ENCODE measurements at places on chromosomes 3 and 15.

DNA sequence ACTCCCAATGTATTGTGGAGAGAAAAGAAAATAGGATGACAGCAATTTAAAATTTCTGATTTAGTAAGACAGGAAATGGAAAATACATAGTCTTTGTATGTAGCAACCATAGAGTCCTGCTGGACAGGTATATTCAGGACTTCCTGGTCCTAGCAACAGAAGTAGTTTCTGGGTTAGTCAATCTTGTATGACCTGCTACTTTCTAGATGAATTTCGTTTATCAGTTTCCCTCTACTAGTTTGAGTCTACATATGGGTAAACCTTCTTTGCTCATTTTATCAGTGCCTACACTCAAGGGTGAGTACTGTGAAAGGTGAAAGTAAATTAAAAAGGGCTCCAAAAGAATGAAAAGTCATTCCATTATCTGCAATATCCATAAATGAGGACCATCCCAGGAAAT, 309.8 kb downstream of the UNC13C start:
- no peak for DNase-seq

DNA sequence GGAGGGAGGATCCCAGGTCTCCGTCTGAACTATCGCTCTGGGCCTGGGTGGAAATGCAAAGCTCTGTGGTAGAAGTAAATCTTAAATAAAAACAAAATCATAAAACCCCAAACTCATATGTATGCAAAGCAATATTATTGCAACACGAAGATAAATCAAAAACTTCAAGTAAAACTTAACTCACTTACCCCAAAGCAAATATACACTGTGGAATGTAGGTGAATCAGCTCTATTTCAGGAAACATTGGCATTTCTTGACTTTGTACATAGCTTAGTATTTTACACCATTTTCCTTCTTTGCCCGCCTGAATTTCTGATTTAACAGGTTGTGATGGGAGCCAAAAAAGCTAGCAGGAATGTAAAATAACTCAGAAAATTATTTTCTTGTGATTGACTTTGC, 126.2 kb downstream of the TPRG1 start:
- DNase-seq, result no peak

GRCh38 chr3:98612587-98612986, 19.2 kb upstream of the CPOX start:
- DNase-seq, result no peak

DNA sequence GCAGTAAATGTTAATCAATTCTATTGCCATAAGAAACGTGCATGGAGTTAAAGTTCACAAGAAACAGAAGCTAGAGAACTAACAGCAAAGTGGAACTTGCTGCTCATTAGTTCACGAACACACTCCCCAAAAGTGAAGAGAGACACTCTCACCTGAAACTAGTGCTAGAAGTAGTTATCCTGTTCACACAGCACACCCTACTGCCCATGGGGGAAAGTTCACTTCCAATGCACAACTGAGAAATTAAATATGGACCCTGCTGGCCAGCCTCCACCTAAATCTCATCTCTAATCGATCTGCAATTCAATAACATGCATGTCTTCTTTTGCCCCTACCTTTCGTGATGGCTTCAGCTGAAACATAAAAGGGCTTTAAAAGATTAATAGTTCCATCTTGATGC, 39.4 kb upstream of the FRMD4B start:
- DNase-seq, result no peak

GRCh38 chr15:65192016-65192415, 6.9 kb upstream of the CLPX start:
- peak; percentile 40 for DNase-seq

DNA sequence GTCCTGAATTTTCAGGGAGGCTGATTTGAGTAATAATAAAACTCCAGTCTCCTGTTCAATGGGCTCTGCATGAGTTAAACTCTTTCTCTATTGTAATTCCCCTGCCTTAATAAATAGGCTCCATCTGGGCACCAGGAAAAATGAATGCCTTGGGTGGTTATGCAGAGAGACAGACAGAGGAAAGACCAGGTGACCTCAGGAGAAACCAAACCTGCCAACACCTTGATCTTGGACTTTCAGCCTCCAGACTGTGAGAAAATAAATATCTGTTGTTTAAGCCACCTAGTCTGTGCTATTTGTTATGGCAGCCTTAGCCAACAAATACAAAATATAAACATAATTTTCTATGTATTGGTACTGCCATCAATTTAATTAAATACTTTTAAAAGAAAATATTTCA, 64.8 kb upstream of the RAP2B start:
- DNase-seq, result no peak
